ENCODE measurements at places on chromosomes 7 and 10.

DNA sequence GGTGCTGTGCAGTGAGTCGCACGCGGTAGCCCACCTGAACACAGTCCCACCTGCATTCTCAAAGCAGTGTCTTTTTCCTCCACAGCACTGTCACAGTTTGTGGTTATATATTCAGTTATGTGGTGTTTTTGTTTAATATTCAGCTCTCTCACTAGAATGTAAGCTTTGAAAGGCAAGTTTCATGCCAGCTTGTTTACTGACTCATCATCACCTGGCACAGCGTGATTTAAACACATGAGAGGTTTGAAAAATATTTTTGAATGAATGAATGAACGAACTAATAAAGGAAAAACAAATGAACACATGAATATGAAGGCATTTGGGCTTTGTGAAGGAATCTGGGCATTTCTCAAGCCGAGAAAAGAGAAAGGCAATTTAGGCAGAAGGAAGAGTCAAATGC, 51.9 kb upstream of the TM9SF3 start:
- DNase-seq, result no peak

- DNase-seq, result no peak
Measured at GRCh38 chr7:96484091-96484490, 162.2 kb upstream of the SLC25A13 start.

GRCh38 chr10:23581906-23582450, 143.1 kb downstream of the OTUD1 start:
- no peak for DNase-seq

GRCh38 chr10:44056967-44057805, 327.7 kb downstream of the CXCL12 start:
- no peak for DNase-seq

DNA sequence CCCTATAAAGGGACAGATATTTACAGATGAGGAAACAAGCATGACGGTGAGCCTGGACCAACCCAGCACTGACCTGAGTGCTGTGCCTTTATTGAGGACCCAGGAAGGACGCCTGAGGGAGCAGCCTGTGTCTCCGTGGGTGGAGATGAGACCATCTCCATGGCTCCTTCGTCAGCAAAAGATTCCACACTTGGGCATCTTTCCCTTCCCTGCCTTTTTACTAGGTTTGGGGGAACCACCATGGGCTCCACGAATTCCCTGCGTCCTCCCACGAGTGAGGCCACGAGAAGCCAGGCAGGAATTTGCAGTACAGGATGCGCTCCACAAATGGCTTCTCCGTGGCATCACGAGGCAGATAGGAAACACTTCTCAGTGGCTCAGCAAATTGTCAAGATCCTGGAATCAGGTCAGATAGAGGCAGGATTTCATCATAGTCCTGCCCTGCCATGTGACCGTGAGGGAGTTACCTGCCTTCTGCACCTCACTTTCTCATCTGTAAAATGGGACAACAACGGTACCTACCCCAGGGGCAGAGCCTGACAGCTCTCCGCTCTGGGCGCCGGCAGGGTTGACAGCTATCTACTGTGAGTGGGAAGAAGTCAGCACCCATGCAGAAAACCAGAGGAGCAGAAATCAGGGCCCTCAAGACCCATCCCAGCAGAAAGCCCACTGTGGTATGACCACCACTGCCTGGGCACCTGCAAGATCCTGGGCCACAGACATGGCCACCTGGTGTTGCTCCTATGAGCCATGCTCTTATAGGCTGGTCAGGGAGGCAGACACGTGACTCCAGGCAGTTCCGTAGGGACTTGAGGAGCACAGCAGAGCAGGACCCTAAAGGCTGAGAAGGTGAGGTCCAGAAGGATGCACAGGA, 80.1 kb downstream of the GRID1 start:
- DNase-seq, result no peak

GRCh38 chr10:73956476-73957359, 41.2 kb upstream of the VCL start:
- DNase-seq, result no peak

DNA sequence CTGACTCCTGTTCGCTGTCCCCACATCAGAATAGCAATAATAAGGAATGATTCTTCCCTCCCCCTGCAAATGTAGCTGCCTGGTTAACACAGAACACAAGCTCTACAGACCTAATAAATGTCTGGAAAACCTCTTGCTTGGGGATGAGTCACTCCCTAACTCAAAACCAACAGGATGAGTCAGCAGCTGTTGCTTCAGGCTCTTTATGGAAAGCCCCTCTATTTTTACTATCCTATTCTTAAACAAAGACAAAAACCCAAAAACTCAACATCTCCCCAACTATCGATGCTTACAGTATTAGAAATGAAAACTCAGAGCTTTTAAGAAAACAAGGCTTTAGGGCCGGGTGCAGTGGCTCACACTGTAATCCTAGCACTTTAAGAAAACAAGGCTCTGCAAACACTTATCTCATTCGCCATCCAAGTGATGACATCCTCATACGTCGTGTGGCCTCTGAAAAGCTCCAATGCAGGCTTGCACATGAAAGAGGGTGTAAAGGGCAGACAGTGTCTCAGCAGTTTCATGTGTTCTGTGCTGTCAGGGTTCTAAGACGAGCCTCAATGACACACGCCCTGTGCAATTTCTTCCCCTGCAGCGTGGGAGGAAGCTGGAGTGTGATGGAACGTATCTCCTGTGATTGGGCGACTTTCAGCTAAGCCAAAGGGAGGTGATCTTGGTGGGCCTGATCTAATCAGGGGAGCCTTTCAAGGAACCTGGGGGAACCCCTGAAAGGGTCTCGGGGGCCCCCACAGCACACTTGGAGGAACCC, 70.1 kb downstream of the AMZ1 start:
- DNase-seq, result no peak

DNA sequence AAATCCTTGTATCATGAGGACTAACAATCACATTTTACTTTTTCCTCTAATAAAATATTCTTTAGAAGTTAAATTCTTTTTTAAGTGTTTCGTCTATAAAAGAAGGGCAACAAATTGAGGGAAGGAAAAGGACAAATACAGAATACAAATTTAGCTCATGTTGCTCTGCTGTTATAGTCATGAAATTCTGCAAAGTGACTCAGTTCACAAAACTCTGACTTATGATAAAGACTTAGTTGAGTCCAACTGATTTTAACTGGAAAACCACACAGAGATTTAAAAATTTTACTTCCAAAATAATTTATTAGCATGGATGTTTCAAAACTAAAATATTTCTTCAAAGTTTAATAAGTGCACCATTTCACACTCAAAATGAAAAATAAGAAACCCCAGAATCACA, 75.0 kb upstream of the GPR22 start:
- no peak for DNase-seq

- DNase-seq, result no peak
Measured at GRCh38 chr7:12625836-12626235, 55.3 kb downstream of the SCIN start.

DNA sequence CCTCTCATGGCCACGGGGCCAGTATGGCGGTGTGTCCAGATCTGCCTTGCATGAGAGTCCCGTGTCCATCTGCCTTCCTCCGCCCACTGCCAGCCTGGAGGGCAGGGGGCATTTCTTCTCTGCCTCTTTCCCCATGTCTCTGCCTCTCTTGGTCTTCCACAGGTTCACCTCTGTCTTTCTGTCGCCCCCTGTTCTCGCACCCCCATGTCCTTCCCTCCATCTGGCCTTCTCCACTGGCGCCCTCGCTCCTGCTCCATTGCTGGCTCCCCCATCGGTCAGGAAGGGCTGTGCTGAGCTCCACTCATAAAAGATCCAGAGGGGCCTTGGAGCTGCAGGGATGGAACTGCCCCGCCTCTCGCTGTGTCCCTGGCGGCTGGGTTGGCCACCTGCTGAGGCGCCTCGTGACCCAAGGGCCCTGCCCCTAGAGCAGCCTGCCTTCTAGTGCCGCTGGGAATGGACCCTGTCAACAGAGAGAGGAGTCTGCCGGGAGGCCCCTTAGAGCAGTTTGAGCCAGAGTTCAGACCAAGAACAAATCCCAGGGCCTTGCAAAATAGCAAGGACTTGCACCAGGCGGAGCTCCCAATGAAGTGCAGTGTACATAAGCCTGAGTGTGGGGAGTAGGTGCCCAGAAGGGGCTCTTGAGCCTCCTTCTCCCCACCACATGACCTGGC, 42.0 kb downstream of the GOLGA7B start:
- no peak for DNase-seq

DNA sequence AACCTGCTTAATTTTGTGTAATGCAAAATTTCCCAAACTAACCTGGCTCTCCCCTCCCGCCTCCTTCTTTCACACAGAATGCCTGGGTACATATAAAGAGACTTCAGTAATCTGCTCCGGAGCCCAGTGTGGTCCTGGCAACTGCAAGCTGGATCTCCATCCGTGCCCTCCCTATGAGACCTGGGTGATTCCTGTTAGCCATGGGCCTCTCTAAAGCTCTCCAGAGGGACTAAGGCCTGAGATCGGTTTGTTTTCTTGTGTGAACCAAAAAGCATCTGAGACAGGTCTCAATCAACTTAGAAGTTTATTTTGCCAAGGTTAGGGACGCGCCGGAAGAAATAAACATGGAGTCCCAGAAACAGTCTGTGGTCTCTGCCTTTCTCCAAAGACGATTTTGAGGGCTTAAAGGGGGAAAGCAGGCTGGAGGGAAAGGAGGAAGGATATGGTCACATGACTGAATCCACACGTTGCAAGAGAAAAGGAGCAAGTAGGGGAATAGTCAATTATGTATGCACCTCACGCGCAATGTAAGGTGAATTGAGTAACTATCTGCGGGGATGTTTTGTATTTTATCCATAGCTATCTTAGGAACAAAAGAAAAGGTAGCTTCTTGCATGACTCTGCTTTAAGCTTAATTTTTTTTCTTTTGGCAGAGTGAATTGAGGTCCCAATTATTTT, 46.2 kb upstream of the CCDC3 start:
- DNase-seq, result no peak

- no peak for DNase-seq
Measured at GRCh38 chr10:29553544-29554250, 81.1 kb downstream of the SVIL start.

- DNase-seq, result no peak
Measured at GRCh38 chr7:82247814-82248433, 195.7 kb downstream of the CACNA2D1 start.

DNA sequence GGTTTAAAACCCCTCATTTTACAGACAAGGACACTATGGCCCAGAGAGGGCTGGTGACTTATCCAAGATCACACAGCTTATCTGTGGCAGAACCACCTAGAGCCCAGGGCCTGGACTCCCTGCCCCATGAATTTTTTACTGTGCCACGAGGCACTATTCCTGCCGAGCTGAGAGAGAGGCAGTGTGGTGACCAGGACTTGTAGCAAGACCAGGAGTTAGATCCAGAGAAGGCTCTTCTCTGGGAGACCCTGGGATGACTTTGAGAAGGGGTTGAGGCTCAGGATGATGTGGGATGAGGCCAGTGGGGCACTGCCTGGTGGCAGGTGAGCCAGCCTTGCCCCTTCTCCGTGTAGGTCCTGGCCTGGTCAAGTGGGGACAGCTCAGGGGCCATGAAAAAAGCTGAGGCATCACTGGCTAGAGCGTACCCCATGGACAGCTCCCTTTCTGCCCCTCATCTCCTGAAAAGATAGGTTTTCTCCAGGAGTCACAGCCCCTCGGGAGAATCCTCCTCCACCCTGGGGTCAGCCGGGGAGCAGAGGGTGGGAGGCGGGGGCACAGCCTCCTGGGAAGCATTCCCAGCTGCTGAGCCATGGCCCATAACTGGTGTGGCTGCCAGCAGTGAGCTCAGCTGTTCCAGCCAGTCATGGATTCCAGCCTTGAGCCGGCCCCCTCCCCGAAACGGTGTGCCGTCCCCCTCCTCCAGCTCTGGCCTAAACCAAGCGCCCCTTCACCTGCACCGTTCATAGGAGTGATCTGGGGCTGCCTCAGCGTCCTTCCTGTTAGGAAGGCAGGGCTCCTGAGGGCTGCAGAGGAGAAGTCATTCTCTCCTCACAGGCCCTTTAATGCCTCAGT, 5.8 kb downstream of the FLNC start:
- DNase-seq, result no peak

- DNase-seq, result no peak
Measured at GRCh38 chr7:133858311-133858710, 268.8 kb upstream of the LRGUK start.

GRCh38 chr10:62079885-62080559, 178.5 kb downstream of the ARID5B start:
- DNase-seq, result no peak

- DNase-seq, result no peak
Measured at GRCh38 chr10:36023939-36024338, 381.8 kb upstream of the FZD8 start.

- no peak for DNase-seq
Measured at GRCh38 chr7:41612798-41613197, 90.1 kb downstream of the INHBA start.

DNA sequence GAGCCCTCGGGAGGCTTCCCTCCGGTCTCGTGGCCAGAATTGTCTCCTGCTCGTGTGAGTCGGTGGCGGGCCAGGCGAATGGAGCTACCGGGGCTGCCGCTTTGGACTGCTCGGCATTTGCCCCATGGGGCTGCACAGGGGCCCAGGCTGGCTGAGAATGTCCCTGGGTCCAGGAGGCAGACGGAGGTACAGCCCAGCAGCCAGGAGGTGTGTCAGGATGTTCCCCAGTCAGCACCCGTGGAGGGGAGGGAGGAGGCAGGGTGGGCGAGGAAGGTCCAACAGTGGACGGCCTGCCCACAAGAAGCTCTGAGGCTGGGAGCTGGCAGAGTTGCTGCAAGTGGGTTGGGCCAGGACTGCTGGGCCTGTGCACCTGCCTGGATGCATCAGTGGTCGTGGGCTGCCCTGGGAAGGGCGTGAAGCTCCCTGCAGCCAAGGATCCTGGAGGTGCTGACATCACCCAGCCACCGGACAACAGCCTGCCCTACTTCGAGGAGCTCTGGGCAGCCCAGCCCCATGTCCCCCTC, 46.4 kb downstream of the PDGFA start:
- DNase-seq, result no peak

DNA sequence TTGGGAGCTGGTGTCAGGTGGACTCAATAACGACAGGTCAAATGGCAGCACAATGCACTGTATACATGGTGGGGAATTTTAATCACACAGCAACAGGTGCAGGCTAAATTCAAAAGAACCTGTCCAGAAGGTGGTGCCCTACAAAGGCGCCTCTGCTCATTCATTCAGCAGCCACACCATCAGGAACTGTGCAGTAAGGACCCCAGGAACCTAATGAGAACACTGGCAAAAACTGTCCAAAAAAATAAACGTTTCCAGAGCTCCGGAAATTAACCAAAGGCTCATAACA, 21.9 kb upstream of the CRYGN start:
- no peak for DNase-seq

DNA sequence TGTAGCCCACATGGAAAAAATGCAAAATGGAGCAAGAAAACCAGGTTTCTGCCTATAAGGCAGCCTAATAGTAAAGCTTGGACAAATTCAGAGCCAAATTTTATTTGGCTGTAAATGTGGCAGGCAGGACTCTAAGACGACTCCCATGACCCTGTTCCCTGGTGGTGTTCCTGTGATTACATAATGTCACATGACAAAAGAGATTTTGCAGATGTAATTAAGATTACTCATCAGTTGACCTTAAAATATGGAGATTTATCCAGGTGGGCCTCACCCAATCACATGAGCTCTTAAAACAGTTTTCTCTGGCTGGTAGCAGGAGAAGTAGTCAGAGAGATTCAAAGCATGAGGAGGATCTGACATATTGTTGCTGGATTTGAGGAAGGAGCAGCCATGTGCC, 303.1 kb upstream of the IMMP2L start:
- no peak for DNase-seq

All from left renal cortex interstitium (tissue), 4 donors.